ENCODE measurements at places on chromosomes 16 and 17.

- no peak for DNase-seq
Measured at GRCh38 chr17:6160911-6161855, 91.0 kb downstream of the WSCD1 start.

- no peak for DNase-seq
Measured at GRCh38 chr16:89925596-89926079, 2.5 kb downstream of the TUBB3 start.

DNA sequence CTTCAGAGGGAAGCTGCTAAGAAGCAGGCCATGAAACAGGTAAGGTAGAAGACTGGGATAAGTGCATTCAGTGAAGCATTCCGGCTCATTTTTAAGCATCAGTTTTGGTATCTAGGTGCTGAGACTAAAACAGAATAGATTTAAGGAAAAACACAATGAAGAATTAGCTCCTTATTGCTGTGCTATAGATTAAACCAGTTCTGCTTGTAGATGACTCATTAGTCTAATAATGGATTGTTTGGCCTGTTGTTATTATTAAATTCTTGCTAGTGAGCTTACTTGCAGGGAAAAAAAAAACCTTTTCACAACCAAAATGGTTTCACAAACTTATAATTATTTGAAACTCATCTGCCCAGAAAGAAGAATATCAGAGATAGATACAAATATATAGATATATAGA lies 55.9 kb downstream of the NSRP1 start:
- no peak for DNase-seq

DNA sequence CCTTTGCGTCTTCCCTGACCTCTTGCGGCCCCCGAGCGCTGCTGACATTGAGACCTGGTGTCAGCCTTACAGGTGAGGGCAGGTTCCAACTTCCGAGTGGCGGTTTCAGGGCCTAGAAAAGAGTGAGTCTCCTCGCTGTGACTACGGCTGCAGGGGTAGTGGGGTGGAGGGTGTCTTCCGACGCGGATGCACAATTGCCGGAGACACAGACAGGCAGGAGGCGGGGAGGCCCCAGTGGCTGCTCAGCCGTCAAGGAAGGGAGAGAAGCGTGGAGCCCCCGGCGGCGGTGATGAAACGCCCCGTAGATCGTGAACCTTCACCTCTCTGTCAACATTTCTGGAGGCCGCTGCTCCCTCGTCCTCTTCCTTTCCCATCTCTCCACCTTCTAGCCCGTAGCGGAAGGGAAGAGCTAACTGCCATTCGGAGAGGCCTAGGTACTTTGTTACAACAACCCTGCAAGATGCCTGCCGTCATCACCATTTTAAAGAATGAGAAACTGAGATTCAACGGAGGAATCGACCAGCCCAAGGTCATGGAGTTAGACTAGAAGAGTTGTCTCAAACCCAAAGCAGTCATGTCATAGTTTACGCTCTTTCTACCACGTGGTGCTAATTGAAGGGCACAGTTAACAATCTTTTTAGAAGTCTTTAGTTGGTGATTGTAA lies 485 bp downstream of the DNAJA3 start:
- DNase-seq = no peak

GRCh38 chr16:88922114-88922825 lies 54.7 kb downstream of the CBFA2T3 start:
- DNase-seq = no peak

- peak; percentile 40 for DNase-seq
Measured at GRCh38 chr17:78140169-78141051, 5.8 kb upstream of the C17orf99 start.

GRCh38 chr17:70111201-70111600 lies 36.2 kb downstream of the KCNJ16 start:
- DNase-seq = no peak

DNA sequence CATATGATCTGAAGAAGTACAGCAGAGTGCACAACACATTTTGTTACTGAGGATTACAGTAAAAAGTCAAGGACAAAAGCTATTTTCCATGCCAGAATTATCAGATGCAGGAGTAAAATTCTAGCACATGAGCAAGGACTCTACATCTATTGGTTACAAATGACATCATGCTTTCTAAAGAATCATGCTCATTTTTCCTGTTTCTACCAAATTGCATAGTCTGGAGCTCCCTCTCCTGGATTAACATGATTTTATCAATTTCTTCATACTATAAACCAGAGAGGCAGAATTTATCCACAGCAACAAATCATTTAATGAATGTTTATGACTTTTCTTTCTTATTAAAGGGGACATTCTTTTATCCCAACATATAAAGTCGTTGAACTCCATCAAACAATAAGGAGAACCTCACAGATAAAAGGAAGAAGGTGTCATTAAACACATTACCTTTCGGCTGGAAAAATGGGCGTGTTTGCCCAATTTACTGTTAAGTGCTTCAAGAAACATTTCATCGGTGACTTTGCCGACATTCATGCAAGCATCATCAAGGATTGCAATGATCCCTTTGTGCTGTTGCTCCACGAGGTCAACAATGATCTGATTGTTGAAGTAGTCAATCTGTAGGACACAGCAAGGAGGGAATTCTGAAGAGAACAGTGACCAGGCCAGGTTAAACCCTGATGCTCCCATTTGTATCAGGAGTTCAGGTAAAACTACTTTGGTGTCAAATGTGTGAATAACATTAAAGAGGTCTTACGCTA lies 121.7 kb downstream of the MYO1D start:
- no peak for DNase-seq

GRCh38 chr16:4328046-4328781 lies 12.3 kb downstream of the GLIS2 start:
- peak; percentile 76 for DNase-seq

- DNase-seq = no peak
Measured at GRCh38 chr17:10772425-10773380, 31.2 kb downstream of the TMEM238L start.

- DNase-seq = no peak
Measured at GRCh38 chr17:4342535-4342934, 23.9 kb downstream of the UBE2G1 start.

DNA sequence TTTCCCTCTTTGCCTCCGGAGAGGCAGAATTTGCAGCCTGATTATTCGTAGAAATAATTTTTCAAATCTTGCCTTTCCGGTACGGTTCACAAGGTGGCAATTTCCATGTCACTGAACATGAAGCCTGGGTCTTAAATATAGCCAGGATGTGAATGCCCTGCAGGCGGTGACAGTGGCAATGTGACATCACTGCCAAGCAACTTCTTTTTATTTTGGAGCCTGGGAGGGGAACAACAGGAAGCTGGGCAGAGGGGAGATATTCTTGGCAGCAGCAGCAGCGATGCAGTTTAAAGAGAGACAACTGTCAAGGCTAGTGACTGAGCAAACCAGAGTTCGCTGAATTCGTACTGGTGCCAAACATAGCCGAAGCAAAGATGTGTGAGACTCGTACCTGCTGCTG lies 171.1 kb downstream of the SNX29 start:
- no peak for DNase-seq

DNA sequence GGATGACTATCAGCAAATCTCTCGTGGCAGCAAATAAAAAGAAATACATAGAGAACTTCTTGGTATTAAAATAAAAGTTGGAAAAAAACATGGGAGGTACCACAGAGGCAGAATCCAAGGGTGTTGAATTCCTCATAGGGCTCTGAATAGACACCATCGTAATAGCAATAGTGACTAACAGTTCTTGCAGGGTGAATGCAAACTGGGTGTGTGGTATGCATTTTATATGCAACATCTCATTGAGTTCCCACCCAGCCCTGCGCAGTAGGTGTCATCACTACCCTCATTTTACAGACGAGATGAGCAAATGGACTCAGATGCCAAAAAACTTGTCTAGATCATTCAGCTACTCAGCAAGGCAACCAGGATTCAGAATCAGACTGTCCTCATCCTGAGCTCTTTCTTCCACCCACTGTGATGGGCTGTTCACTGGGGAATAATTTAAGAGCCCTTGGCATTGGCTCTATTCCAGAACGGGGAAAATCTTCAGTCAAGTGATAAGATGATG lies 354.6 kb upstream of the CDH11 start:
- DNase-seq = no peak

GRCh38 chr16:51156807-51157200 lies 5.7 kb upstream of the SALL1 start:
- no peak for DNase-seq

DNA sequence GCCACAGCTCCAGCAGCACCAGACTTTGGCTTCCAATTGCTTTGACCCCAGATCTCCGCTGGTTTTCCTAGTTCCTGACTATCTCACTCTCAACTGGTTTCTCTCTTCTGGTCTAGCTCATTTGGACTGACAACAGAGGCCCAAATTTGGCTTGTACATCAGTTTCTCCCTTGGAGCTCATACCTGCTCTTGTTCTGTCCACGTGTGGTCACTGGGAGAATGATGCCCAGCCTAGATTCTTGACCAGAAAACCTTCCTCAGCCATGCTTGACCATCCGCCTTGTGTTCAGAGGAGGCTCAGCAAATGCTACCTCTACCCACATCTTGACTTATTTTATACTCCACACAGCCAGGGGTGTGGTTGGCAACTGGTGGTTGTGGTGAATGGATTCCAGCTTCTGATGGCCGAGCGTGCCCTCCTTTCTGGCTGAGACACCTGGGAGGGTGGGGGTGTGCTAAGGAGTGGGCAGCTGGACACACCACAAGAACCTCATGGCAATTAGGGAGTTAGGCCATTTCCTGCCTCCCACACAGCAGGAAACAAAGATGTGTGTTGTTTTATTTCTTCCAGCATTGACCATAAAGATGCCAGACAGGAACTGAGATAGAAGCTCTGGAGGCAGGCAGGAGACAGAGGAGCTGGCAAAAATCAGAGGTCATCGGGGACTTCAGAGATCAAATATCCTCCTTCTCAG lies 93.8 kb upstream of the FAM20A start:
- no peak for DNase-seq

- no peak for DNase-seq
Measured at GRCh38 chr17:39183720-39184119, 13.7 kb downstream of the CACNB1 start.

DNA sequence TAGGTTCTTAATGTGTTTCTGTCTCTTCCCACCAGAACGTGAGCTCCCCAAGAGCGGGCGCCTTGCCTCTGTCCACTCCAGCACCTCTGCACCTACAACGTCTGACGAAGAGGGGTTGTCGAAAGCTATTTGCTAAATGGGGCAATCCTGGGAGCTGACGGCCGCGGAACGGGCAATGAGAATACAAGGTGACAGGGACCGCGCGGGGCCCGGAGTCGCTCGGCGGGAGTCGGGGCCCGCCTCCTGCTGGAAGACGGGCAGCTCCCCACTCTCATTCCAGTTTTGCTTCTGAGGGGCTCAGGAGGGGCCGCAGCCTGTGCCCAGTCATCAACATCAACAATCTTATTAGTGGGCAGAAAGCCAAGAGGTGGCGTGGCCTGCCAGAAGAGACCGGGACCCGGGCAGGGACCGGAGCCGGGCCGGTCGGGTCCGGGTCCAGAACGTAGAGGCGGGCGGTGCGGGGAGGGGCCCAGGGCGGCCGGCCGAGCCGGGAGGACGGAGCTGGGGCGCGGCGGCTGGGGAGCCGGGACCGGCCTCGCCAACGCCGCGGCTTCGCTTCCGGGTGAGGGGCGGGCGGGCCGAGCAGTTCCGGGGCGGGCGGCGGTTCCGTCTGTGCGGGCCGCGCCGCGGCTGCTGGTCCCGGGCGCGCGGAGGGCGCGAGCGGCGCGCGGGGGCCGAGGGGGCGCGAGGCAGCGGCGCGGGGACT lies at the start of gene MOSMO:
Gene MOSMO (plus strand): TSS at position 603 of the 706 bp plus-strand sequence. CDS start 191 bp downstream, outside the sequence.
- peak; percentile 92 for DNase-seq
